ENCODE measurements at places on chromosomes 6 and 20.

GRCh38 chr6:47665112-47665511 is 33.3 kb upstream of the ADGRF4 start:
- DNase-seq = no peak

DNA sequence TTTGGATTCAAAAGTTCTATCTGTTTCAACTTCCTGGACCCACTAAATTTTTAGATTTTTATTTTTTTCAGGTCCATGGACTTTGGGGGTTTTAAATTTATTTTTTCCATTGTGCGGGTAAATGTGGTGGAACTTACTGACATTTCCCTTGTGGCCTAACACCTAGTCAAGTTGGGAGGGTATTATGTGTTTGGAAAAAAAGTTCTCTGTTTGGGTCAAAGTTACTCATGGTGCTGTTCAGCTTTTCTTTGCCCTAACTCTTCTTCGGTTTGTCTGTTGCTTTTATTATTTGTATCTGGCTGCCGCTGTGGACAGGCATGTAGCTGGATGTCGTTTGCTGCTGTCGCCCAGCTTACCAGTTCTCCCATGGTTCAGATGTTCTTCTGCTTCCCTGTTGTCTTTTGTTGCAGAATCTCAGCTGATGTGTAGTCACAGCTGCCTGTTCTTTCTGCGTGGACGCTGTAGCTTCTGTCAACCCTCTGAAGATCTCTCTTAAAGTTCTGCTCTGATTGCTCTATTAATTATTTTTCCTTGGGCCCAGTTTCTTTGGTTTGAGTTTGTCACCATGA is 7.9 kb downstream of the IGF2R start:
- no peak for DNase-seq

DNA sequence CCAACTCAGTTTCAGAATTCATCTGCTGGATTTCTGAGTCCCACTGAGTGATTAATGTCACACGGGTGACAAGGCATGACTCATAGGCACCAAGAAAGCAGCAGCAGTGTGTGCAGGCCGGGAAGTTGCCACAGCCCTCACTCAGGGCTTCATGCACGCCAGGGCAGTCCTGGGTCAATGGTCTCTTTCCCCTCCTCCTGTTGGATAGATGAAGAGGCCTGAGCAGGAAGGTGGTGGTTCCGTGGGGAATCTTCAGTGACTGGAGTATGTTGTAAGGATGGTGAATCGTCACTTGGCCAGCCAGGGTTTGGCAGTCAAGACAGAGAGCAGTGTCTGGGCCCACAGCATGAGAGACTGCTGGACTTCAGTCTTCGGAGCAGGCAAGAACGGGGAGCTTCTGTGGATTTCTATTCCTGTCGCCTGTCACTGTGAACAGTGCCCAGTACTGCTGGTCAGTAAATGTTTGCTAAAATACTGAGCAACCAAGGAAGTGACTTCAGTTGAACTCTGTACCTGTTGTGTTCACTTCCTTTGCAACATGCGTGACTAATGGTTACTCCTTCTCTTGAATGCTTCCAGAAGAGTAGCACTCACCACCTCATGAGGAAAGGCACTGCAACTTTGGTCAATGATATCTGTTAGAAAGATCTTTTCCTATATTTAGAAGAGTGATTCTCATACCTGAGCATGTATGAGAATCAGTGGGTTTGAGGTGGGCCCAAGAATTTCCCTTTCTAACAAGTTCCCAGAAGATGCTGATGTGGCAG is 62.0 kb upstream of the CD93 start:
- no peak for DNase-seq

DNA sequence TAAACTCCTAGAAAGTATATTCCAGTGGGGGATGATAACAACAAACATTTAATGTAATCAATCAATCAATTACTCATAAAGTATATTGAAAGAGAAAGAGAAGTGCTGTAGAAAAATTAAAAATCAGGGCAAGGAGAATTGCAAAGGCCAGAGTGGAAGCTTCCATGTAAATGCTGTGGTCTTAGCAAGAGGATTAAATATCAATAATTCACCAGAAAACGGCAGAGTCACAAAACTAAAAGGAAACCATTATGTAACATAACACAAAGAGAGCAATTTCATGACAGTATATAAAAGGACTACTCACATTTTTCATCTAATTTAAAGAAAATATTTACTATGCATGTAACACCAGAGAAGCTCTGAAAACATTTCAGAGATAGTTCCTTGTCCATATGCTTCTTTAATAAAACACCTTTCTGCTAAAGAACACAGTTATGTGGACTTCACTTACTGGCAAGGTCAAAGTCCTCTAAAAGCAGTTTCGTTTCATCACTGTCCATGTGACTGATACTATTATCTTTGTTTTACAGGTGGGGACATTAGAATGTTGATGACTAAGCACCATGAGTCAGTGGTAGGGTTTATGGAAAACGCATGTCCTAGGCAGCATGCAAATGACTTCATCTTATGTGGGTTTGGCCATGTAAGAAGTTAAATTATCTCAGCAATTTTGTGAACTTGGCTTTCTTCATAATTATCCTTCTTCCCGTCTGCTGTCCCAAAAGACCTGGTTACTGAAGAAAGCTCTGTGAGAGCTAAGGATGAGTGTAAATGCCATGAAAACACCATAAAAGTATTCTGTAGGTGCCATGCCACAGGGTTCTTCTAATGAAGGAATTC is 185.8 kb upstream of the TENT5A start:
- DNase-seq = no peak

DNA sequence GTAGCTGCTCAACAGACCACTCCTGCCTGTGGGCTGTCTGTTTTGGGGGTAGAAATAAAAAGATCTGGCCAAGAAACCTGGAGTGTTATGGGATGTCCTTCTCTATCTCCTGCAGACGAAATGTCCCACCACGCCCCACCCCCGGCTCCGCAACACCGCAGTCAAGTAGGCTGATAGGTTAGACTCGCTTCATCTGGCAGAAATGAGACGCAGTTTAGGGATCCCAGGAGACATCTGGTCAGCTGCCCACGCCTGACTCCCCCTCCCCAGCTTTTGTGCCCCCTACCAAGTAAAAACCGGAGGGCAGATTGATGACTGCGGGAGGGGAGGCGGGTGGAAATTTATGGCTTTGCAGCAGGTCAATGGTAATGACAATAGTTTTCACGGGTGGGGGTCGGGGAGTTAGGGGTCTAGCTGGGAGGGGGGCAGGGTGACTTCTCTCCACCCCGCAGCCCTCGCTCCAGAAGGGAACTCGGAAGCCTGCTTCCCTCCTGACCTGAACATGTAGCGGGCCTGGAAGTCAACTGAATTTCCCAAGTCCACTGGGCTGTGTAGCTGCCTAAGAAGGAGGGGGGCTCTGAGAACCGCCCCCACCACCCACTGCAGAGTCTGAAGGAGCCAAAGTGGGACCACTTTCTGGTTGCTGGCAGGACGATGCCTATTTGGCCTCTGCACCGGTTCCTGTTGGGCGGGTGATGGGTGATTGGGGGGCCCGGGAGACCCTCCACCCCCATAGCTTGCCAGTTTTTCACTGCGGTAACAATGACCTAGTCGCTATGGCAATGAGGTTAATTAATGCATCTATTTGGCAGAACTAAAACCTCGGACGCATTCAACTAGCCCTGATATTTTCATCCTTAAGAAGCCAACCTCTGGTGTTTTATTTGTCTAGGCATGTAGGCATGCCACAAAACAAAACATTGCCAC is 25.7 kb downstream of the PMEPA1 start:
- no peak for DNase-seq

DNA sequence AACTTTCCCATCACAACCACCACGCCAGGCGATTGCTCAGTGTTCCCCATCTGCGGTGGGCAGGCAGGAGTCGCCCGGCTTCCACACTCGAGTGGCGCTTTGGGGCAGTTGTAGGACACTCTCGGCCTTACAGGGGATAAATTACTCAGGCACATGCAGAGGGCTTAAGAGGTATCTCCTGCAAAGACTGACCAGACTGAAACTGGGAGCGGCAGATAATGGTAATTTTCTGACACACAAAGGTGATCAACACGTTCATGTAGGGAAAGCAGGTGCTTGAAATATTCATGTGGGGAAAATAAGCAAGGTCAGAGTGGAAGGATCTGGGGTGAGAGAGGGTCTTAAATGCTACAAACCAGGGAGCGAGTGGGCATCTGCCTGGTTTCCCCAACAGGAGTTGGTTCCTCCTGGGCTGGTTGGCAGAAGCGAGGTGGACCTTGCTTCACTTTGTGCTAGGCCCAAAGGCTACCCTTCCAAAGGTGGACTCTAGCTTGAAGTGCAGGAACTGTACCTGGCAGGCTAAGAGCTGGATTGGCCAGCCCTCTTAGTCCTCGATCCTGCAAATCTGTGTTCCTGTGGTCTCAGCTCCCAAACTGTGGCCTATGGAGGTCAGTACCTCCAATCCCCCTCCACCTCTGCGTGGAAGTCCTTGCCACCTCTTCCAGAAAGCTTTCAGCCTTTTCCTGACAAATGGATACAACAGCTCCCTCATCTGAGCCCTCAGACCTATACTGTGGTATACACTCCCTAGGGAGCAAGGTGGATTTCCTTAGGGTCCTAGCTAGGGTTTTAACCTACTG is 16.7 kb downstream of the PLAGL2 start:
- no peak for DNase-seq

DNA sequence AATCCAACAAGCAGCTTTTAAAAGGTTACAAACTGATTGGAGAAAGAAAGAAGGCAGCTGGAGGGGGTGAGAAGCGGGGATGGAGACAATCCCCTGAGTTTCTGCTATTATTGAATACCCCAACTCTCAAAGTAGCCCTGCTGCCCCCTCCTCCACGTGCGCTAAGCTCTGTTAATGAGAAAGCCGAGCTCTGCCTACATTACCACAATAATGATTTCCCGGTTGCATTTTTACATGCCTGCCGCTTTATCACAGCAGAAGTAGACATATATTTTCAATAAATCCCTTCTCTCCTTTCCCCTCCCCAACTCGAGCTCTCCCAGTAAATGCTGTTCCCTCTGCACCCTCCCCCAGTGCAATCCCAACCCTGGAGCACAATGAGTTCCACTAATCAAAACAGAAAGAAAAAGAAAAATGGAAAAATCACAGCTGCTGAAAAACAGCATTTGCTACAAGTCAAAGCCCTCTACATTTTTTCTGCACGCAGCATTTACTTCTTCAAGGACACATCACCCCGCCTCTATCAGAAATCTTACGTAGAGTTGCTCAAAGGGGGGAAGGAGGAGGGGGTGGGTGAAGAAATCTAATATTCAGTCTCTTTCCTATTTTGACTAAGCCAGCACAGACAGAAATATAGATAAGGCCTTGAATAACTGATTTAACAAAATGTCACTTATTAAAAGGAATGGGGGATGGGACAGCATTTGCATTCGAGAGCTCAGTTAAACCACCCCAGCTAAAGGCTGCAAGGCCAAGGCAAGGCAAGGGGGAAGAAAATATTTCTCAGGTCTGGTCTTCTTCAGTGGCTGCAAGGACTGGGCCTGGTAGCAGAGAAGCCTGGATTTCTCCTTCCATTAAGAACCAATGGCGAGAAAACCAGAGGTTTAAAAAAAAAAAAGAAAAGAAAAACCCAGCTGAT is 10.7 kb downstream of the TRERF1 start:
- no peak for DNase-seq

DNA sequence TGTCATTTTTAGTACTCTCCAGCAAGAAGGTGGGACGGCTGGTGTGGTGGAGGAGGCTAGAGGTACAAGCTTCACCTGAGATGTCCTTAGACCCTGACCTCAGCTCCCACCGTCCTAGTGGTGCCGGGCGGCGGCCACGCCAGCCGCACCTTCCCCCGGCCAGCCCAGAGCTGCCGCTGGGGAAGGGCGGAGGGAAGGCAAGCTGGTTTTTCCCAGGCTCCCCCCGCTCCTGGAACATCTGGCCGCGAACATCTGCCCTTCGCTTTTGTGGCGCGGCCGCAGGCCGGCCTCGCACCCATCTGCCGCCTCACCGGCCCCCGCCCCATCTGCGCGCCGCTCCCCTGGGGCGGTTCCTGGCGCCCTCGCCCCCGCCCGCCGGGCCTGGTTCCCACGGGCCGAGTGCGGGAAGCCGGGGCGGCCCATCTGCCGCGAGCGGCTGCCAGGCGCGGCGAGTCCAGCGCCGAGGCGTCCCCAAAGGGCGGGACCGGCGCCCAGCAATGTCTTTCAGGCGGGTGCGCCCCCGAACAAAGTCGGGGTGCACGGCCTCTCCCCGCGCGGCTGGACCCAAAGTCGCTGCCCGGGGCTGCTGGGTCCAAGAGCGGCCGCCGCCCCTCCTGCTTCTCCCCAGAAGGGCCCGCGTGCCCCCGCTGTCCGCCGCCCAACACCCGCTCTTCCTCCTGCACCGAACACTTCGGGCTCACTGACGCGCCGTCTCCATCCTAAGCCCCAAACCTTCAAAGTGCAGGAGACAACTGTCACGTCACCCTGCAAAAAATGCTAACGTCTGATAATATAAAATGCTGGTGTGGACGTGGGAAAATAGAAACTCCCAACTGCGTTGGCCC is 17.3 kb upstream of the ID1 start:
- no peak for DNase-seq

- no peak for DNase-seq
Measured at GRCh38 chr6:10410207-10411050, 4.4 kb downstream of the TFAP2A start.

DNA sequence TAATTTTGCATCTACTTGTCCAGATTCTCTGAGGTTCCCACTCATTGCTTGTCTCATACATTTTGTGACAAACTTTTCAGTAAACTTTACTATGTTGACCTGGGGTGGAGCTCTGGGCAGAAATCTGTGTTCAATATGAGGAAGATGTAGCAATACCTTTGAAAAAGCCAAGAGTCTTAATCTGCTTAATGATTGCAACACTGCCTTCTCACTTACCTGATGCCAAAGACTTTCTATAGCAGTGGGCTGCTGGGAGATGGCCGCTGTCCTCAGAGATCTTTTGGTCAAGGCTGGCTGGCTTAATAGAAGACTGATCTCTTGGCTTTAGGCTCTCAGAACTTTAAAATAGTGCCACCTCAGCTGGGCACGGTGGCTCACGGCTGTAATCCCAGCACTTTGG is 70.1 kb upstream of the RBM24 start:
- no peak for DNase-seq
